ENCODE measurements at places on chromosomes 12 and 14.

GRCh38 chr12:79420146-79420618, 270.6 kb downstream of the PAWR start:
- no peak for DNase-seq

- DNase-seq: no peak
Observed at GRCh38 chr14:59450716-59451115, 14.5 kb downstream of the GPR135 start.

- no peak for DNase-seq
Observed at GRCh38 chr14:65431951-65432350, 19.4 kb downstream of the FUT8 start.

DNA sequence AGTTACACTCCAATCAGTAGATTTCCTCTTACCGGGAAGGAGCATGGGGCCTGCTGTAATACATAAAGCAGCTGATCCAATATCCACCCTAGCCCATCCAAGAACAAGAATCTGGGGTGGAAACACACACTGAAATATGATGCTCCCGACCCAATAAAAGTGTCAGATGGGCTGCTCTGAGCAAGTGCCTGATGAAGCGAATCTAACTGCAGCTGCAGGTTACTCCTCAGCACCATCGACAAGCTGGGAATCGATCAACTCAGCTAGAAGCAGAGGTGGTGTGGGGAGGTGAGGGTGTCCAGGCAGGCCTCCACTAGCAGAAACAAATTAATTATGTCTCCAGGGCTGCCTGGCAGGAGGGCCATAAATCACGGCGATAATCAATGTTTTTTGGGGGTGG, 64.0 kb upstream of the WSCD2 start:
- no peak for DNase-seq

GRCh38 chr14:99755629-99756603, 37.3 kb upstream of the EML1 start:
- no peak for DNase-seq

DNA sequence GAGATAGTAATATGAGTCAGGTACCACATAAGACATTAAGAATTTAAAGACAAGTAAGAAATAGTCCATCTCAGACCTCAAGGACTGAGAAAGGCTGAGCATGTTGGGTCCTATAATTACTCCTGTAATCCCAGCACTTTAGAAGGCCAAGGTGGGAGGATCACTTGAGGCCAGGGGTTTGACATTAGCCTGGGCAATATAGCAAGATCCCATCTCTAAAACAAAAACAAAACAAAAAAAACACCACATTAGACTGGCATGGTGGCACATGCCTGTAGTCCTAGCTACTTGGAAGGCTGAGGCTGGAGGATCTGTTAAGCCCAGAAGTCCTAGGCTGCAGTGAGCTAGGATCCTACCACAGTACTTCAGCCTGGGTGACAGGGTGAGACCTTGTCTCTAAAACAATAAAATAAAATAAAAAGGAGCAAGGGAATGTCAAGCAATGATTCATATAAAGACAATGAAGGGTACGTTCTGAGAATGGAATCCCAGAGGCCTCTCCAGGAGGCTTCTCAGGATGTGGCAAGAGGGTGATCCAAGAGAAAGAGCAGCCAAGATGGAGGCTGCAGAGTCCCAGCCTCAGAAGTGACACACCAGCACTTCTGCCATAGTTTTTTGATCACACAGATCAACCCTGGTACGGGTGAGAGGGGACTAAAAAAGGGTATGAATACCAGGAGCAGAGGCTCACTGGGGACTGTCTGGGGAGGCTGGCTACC, 206.4 kb downstream of the CRADD start:
- no peak for DNase-seq

DNA sequence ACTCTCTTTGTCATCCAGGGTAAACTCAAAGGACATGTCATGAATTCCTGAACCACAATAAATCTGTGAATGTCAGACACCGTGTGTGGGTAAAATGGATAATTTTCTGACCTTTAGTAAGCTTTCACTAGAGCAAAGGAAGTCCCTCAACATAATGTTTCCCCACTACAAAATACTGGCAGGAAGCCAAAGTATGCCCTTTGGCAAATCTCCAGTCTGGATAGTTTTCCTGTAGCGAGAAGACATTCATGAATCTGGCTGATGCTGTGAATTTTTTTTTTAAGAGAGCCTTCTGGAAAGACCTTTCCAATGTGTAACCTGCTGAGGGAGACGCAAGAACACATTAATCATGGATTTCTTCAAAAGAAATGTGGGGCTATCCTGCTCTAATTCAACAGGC, 389.6 kb upstream of the DDHD1 start:
- no peak for DNase-seq

- DNase-seq: no peak
Observed at GRCh38 chr14:100747021-100747586, 20.4 kb downstream of the DLK1 start.

DNA sequence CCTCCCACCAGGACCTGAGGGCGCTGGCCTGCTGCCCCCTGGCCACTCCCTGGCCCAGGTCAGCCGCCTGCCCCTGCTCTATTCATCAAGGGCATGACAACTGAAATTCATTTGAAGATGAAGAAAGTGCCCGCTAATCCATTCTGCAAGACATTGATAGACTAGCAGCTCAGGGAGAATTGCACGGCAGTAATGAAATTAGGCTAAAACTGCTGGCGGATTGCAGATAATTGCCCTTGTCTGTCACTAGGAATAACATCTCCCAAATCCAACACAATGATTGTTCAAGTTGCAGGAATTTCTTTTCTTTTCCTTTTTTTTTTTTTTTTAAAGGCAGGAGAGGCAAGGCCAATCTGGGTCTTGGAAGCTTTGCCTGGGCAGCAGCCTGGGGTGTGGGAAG, 44.5 kb downstream of the MVK start:
- no peak for DNase-seq

DNA sequence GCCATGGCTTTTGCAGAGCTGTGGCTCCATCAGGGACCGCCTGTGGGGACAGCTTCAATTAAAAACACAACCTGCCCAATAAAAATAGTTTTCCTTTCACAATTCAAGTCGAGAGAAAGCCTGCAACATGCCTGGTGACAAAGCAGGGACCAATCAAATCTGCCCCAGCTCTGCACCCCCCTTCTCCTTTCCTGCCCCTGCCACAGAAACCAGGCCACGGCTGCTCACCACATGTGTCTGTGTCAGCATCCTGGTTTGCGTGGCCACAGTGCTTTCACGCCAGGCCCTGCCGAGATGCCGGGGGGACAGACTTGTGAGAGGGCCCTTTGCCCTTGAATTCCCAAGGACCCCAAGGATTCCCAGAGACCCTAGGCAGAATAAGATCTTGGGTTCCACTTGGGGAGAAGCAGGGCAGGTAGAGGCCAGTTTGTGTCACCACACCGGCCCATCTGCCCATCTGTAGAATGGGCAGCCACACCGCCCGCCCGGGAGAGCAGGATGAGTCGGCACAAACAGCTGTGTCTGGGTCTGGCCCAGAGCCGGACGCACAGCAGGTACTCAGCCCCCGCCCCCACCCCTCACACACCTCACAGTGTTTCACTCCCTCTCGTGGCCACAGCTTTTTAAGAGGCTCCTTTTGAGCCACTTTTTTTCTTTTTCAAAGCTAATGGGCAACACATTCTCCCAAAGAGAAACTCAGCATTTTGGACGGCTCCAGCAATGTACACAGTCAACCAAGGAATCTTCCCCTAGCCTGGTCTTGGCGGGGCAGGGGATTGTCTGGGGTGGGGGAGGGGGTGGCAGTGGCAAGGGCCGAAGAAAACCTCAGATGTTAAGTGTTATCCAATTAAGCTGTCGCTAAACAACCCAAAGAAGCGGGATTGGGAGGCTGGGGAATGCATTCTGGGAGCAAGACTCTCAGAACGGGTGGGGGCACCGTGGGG, 41.5 kb downstream of the BCL11B start:
- peak; percentile 56 for DNase-seq

DNA sequence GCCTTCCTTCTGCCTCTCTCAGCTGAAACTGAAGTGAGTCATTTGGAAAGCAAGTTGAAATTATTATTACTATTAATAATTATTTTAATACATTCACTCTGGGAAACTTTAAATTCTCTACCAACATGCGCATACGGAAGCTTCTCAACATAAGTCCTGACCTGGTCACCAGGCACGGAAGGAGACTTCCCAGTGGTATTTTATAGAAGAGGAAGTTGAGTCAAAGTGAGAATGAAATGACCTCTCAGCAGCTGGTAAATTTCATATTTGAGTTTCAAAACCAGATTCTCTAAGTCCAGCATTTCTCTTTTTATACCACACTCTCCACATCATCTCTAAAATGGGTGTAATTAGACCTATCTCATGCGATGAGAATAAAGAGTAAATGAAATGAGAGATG, 747.4 kb downstream of the VRK1 start:
- no peak for DNase-seq

GRCh38 chr14:103518422-103519042, 4.1 kb downstream of the CKB start:
- DNase-seq: no peak

- DNase-seq: no peak
Observed at GRCh38 chr14:91281346-91281745, 36.8 kb upstream of the GPR68 start.

GRCh38 chr12:122125452-122126341, 47.1 kb downstream of the MLXIP start:
- no peak for DNase-seq

Measured in activated CD4-positive, alpha-beta T cell treated with anti-CD3 and anti-CD28 coated beads, Interleukin-2, amount 50 U/mL, for 24 hours (primary cell).